ENCODE measurements at places on chromosomes 6 and 20.

GRCh38 chr6:51459958-51460357 is 627.5 kb downstream of the PKHD1 start:
- no peak for DNase-seq

DNA sequence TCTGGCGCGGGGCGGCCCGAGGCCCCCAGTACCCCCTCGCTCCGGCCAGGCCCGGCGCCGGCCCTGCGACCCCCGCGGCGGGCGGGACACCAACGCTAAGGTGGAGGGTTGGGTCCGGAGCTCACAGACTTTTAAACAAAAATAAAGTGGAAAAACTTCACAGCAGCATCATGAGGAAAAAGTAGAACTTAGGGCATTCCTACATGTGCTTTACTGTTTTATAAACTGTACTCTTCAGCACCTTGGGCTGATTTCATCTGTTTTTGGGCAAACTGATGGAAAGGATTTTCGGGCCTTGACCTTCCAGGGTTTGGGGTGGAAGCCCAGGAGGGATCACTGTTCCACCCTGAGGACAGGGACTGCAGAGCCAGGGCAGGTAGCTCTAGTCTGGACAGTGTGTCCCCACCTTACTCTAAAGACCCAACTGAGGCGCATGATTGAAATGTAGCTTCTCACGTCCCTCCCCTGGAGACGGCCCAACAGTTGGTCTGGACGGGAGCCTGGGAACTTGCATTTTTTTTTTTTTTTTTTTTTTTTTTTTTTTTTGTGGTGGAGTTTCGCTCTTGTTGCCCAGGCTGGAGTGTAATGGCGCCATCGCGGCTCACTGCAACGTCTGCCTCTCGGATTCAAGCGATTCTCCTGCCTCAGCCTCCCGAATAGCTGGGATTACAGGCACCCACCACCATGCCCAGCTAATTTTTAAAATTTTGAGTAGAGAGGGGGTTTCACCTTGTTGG is 740 bp downstream of the NELFCD start:
- DNase-seq = no peak

DNA sequence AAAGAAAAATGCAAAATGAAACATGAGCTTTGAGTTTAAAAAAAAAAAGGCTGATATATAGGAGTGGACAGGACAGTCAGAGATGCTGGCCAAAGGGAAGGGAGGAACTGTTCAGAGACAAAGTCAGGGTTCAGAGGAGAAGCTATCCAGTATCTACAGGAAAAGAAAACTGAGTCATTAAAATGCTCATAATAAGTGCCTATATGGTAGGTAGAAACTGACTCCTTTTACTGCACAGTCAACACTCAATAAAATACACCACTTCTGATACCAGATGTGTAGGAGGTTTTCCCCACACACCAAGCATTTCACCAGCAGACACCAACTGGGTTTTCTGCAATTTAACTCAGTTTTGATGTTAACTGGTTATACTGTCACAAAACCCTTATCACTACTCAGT is 32.9 kb downstream of the FRK start:
- DNase-seq = no peak

DNA sequence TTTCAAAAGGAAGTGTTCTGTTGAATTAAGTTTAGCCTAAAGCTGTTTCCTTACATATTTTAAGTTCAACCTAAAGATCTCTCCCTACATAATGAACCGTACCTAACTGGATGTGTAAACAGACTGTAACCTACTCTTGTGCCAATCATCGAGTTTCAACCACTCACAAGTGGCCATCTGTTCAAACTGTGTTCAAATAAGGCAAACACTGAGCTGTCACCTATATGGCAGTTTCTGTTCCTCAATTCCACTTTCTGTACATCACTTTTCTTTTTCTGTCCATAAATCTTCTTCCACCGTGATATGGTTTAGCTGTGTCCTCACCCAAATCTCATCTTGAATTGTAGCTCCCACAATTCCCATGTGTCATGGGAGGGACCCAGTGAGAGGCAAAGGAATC is 428.6 kb downstream of the HACE1 start:
- DNase-seq = no peak

GRCh38 chr6:145963216-145964068 is 716 bp downstream of the SHPRH start:
- DNase-seq = peak; percentile 72

Data from NCI-H1105 treated with DMSO at 0.1 percent for 48 hours (cell line).